ENCODE measurements at places on chromosomes 3 and 15. TPM values are rescaled to one million over a fixed set of nuclear protein-coding genes. Genes with fewer than 3 reads are reported as not detected.
A peak's percentile ranks its signal among the peaks of the same experiment; 100 is the strongest.

Gene FURIN
- 21.0 TPM for total RNA-seq

Gene C3orf20
- total RNA-seq: not detected

- peaks cover 43% of the 10 kb centered on the region for H3K4me1 ChIP-seq
- peak overlapping the region; percentile 82 for H3K27ac ChIP-seq
- no peaks in the 10 kb centered on the region for H3K27me3 ChIP-seq
- H3K36me3 ChIP-seq: no peaks in the 10 kb centered on the region
Observed at GRCh38 chr3:14452740-14453710, 50.6 kb downstream of the SLC6A6 start.

- H3K4me3 ChIP-seq: no peak overlapping the region
- DNase-seq: no peak
- no peaks in the 10 kb centered on the region for H3K36me3 ChIP-seq
Observed at GRCh38 chr3:34015204-34016142, 217.0 kb downstream of the PDCD6IP start.

DNA sequence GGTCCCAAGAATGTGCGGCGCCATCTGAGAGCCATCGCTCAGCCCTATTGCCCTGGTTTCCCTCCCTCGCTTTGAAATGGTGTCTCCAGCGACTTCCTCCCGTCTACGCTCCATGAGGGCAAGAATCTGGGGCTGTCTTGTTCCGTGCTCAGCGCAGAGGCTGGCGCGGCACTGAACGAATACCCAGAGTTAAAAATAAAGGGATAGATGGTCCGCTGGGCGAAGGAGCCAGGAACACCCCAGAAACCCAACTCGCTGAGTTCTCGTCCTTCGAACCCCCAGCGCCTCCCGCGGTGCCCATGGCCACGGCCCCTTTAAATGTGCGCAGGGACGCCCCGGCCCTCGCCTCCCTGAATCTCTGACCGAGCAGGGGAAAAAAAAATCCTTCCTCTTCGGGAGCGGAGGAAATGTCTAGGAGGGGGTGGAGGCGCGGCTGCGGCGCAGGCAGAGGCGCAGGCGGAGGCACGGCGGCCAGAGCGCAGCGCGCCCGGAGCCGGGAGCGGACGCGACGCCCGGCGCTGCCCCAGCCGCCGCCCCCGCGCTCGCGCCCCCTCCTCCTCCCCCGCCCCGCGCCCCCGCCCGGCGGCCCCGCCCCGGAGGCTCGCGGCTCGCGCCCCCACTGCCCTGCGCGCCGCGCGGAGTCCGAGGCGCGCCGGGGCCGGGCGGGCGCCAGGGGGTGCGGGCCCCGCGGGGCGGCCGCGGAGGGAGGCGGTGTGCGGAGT is 8.5 kb upstream of the FGD5 start:
- peak overlapping the region; percentile 70 for H3K27ac ChIP-seq
- DNase-seq: no peak
- no peaks in the 10 kb centered on the region for H3K36me3 ChIP-seq
- peaks cover 42% of the 10 kb centered on the region for H3K27me3 ChIP-seq
- H3K4me3 ChIP-seq: peak overlapping the region; percentile 45
- no peaks in the 10 kb centered on the region for H3K4me1 ChIP-seq

Gene SIDT1
- total RNA-seq: 0.49 TPM

Gene PYGO1
- 19.7 TPM for total RNA-seq

DNA sequence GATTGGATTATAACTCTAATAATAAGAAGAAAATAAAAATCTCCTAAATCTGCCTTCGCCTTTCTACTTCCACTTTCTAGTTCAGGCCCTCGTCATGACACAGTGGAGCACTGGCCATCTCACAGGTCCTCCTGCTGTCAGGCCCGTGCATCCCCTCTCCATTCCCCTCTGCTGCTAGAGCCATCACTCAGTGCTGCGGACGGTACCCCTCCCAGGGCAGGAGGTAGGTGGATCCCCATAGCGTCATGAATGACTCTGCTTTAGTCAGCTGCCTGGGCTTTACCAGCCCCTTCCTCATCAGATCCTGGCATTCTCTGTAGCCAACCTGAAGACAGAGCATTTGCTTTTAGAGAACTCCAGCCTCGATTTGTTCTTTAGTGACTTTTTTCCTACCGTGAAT is 12.0 kb upstream of the PPP1R2 start:
- H3K36me3 ChIP-seq: no peaks in the 10 kb centered on the region
- no peak overlapping the region for H3K4me3 ChIP-seq
- no peak for DNase-seq
- no peaks in the 10 kb centered on the region for H3K27me3 ChIP-seq
- H3K27ac ChIP-seq: no peak overlapping the region
- H3K4me1 ChIP-seq: no peaks in the 10 kb centered on the region

Gene TMEM45A
- 23.9 TPM for total RNA-seq

DNA sequence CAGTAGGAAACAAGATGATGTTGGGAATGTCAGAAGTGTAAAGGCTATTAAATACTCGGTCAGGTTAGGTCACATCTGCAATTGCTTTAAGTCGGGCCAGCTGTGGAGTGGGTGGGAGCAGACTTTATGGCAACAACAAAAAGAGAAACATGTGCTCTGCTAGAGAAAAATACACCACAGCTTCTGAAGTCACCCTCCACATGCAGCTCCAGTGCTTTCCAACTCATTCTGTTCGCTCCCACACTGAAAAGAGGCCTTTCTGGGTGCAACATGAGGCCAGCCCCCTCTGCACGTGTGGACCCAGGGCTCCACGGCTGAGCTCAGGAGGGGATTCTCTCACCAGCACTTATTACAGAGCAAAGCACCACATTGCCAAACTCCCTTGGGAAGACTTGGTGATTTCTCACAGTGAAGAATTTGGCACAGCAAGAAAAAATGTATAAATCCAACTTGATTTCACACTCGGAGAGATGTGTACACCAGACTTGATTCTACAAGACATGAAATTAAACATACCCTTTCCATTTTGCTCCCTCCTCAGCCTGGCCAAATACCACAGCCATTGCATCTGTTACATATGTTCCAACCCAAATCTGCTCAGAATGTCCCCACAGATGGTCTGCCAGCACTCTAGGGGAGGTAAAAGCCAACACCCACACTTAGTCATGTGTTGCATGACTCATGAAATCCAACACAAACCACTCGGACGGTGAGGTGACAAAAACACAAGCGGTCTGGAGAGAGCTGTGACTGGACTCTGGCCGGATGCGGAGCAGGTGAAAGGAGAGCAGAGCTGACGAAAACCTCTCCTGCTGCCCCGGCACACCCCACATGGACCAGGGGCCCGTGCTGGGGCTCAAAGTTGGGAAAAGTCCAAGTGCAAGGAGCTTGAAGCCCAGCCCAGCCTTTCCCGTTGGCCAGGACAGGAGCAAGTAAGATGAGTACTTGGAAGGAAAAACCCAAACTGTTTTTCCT is 74.6 kb downstream of the ITGB5 start:
- no peaks in the 10 kb centered on the region for H3K4me1 ChIP-seq
- peak; percentile 90 for DNase-seq
- H3K4me3 ChIP-seq: no peak overlapping the region
- peaks cover 4% of the 10 kb centered on the region for H3K36me3 ChIP-seq
- H3K27me3 ChIP-seq: no peaks in the 10 kb centered on the region

- no peaks in the 10 kb centered on the region for H3K4me1 ChIP-seq
- no peak overlapping the region for H3K27ac ChIP-seq
Observed at GRCh38 chr3:149450281-149450680, 24.2 kb upstream of the TM4SF4 start.

- DNase-seq: no peak
- H3K4me3 ChIP-seq: no peak overlapping the region
Observed at GRCh38 chr15:55237219-55238130, 40.7 kb upstream of the RSL24D1 start.

DNA sequence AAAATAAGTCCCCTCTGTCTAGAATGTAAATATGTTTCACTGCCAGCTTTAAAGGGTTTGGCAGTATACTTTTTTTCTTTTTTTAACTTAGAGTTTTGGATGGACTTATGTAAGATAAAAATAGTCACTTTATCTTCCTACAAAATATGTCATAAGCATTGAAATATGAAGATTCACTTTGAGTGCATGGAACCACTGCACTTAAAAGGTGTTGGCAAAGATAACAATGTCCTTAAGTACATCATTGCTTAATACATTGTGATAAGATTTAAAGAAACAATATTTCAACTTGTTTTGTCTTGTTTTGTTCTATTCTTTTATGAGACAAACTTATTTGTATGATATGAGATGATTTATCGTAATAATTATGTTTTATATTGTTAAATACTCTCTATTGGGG is 66.3 kb upstream of the NAALADL2 start:
- no peak overlapping the region for H3K27ac ChIP-seq
- no peak overlapping the region for H3K4me3 ChIP-seq
- no peaks in the 10 kb centered on the region for H3K36me3 ChIP-seq
- no peak for DNase-seq
- no peaks in the 10 kb centered on the region for H3K27me3 ChIP-seq
- H3K4me1 ChIP-seq: no peaks in the 10 kb centered on the region

DNA sequence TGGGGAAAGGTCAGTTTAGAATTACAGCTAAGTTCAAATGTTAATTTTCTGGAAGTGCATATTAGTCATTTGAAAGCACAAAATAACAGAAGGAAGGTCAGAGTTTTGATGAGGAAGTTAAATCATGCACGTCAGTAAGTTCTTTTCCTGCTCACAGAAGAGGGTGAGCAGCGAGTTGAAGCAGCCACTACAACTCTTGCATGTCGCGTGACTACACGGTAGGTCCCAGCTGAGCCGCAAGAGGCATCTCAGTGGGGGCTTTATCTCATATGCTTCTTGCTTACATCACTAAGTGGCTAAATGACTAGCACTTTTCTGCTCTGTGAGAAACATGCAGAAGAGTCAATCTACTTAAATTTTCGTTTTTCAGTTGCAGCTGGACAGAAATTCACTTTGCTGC is 21.3 kb upstream of the SEC62 start:
- no peaks in the 10 kb centered on the region for H3K27me3 ChIP-seq
- DNase-seq: no peak
- H3K36me3 ChIP-seq: no peaks in the 10 kb centered on the region

Gene EPB42
- not detected for total RNA-seq

DNA sequence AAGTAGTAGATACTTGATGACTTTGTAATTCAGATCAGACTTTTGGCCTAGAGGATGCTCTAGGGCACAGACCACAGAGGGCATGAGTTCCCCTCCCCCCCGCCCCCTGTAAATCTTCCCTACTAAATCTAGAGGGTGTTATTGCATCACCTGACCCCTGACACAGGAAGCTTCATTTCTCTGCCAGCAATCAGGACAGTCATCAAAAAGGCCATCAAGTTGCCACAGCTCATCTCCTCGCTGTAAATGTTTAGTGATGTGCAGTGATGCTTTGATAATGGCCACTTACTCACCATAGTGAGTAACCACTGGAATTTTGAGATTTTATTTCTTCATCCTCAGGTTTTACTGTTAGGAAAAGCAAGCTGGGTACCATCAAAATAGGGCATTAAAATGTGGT is 289.2 kb upstream of the CHRM5 start:
- H3K36me3 ChIP-seq: peaks cover 6% of the 10 kb centered on the region
- no peaks in the 10 kb centered on the region for H3K4me1 ChIP-seq

DNA sequence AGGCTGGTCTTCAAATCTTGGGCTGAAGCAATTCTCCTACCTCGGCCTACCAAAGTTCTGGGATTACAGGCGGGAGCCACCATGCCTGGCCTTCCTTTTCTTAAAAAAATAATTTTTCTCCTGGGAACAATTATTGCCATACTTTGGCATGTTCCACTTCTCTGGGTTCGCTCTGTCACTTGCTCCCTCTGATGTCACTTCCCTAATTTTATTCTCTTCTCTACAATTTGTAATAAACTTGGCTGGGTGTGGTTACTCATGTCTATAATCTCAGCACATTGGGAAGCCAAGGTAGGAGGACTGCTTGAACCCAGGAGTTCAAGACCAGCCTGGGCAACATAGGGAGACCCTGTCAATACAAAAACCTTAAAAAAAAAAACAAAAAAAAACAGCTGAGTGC is 6.1 kb upstream of the IMPDH2 start:
- DNase-seq: no peak
- H3K27me3 ChIP-seq: no peaks in the 10 kb centered on the region
- no peaks in the 10 kb centered on the region for H3K4me1 ChIP-seq
- H3K36me3 ChIP-seq: peaks cover 95% of the 10 kb centered on the region
- no peak overlapping the region for H3K27ac ChIP-seq

DNA sequence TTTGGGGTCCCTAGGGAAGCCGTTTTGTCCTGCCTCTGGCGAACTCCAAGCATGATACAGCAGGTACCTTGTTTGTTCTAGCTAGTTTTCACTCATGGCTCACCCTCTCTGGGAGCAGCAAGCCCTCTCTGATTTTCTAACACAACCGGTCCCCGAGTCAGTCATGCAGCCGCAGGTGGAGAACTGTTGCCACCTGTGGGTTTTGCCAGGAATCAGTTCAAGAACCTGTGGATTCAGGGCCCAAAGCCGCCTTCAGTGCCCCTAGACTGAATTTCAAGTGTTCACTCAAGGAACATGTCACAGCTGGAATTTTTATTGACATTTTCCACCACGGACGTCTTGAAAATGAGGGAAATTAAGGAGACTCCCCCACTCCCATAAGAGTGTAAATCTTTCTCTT is 13.3 kb upstream of the LRRK1 start:
- no peak overlapping the region for H3K4me3 ChIP-seq
- H3K4me1 ChIP-seq: peaks cover 31% of the 10 kb centered on the region
- H3K27me3 ChIP-seq: no peaks in the 10 kb centered on the region
- no peaks in the 10 kb centered on the region for H3K36me3 ChIP-seq
- no peak overlapping the region for H3K27ac ChIP-seq

Gene IL17RB
- 1.2 TPM for total RNA-seq

DNA sequence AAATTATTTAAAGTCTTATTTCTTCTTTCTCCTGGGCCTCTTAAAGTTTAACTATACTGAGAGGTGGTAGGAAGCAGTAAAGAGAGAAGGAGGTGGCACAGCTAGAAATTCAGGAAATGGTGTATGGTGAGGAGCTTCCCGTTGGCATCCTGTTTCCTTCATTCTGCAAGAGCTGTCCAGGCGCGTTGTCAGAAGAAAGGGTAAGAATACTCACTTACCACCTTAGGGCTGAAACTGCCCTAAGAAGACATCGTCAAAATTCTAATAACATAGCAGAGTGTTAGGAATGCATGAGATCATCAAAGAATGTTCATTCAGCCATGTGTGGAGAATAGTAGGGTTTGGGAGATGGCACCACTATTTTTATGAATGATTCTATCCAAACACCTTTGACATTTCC is 699.6 kb downstream of the MCTP2 start:
- H3K4me1 ChIP-seq: no peaks in the 10 kb centered on the region
- no peaks in the 10 kb centered on the region for H3K36me3 ChIP-seq
- H3K4me3 ChIP-seq: no peak overlapping the region
- H3K27ac ChIP-seq: no peak overlapping the region
- H3K27me3 ChIP-seq: no peaks in the 10 kb centered on the region

Gene ZSCAN2
- 5.4 TPM for total RNA-seq

Gene C2CD4A
- total RNA-seq: not detected

DNA sequence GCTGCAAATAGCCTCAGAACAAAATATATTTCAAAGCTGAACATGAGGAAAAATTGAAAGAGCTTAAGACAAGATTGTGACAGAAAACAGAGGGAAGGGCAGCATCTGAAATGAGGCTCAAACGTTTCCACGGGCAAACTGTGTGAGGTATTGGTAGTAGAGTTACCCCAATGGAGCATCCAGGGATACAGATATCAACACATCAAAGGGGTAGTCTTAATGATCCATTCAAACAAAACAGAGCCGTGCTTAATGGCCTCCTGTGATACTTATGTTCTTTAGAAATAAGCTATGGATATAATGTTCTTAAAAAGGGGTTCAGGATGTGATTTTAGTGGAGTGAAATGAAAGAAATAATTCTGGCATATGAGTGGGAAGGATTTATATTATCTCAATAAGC is 430.3 kb upstream of the PDZRN3 start:
- no peak overlapping the region for H3K27ac ChIP-seq
- no peak for DNase-seq
- H3K4me3 ChIP-seq: no peak overlapping the region
- no peaks in the 10 kb centered on the region for H3K27me3 ChIP-seq

Gene SLCO3A1
- total RNA-seq: 5.5 TPM

Gene IGSF11
- 18.2 TPM for total RNA-seq

- no peaks in the 10 kb centered on the region for H3K27me3 ChIP-seq
- H3K36me3 ChIP-seq: no peaks in the 10 kb centered on the region
- H3K27ac ChIP-seq: no peak overlapping the region
- no peak for DNase-seq
Observed at GRCh38 chr15:61582092-61582491, 353.0 kb upstream of the RORA start.
